ENCODE measurements at places on chromosomes 16 and 17.

DNA sequence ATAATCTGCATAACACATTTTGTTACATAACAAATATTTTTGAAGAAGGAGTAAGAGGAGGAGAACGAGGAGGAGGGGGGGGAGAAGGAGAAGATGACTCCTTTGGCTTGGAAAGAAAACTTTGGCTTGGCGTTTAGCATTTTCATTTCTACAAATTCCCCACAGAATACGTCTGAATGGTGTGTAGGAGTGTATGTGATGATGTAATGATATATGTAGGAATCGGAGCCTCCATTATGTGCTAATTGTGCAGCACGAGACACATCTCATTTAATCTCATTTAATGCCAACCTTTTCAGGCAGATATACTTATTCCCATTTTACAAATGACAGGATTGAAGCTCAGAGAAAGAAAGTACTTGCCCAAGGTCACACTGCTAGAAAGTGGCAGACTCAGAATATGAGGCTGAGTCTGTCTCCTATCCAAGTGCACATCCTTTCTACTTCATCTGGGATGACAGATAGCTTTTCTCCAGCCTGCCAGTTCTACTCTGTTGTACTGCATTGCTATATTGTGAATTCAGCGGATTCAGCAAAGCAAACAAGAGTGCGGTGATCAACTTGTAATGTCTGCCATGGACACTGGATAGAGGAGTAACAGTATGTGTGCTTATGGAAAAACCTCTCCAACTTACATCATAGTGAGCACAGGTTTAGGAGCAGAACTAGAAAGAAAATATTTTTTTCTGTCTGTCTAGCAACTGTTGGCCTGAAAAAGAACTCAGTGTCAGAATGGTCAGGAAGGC is 10.4 kb upstream of the SLC47A2 start:
- DNase-seq, result no peak

GRCh38 chr17:77478899-77479298 is 338.1 kb downstream of the SEC14L1 start:
- DNase-seq, result no peak

- DNase-seq, result no peak
Observed at GRCh38 chr16:84838383-84838948, 18.7 kb downstream of the CRISPLD2 start.

- DNase-seq, result no peak
Observed at GRCh38 chr16:87626401-87626800, 24.1 kb downstream of the JPH3 start.

DNA sequence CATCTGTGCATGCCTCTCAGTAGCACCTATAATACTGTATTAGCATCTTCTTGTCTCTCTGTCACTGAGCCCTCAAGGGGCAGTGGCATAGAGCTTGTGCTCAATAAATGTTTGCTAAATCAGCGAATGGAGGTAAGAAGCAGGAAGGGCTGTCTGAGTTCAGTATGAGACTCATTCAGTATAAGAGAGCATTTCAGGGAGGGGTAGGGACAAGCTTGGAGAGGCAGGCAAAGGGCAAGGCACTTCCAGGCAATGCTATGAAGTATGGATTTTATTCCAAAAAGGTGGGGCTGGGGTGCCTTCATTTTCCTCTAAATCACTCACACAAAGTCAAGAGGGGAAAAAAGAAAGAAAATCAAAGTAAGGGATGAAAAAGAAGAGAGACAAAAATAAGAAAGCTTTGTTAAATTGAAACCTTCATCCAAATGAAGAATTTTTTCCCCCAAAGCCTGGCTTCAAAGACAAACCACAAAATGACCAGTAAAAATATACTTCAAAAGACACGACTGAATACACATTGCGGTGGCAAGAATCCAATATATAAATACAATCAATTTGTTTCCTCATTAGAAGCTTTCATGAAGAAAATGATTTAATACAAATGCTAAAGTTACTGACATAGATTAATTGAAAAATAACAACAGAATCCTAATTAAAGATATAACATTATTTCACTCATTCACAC is 51.2 kb downstream of the SKAP1 start:
- DNase-seq, result no peak

GRCh38 chr17:40176754-40177110 is 538 bp upstream of the RAPGEFL1 start:
- no peak for DNase-seq

DNA sequence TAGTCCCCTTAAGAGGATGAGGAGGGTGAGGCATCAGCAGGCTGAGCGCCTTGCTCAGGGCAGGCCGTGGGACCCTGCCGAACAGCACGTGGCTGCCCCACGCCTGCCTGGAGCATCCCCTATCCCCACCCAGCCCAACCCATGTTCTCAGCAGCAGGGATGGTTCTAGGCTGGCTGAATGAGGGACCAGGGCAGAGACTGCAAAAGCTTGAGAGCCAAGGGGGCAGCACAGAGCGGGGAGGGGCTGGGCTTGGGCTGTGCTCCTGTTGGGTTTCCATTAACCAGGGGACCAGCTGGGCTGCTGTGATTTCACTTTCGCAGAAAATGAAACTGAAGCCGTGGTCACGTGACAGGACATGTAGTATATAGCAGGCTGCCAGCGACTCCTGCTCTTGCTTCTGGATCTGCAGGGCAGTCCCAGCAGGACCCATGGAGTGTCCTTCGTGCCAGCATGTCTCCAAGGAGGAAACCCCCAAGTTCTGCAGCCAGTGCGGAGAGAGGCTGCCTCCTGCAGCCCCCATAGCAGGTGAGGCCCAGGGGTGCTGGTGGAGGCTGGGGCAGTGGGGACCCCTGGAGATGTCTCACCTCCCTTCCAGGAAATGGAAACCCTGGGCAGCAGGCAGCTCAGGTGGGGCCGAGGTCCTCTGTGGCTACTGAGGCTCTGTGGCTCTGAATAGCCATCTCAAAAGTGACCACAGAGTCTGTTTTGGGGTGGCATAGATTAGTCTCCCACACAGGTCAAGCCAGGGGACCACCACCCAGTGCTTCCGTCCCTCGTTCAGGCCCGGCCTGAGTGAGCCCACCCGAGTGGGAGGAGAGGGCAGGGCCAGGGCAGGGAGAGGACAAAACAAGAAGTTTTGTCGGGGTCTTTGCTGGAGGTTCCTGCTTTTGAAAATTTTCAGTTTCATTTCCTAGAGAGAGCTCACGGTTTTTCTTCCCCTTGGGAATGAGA is 2.9 kb downstream of the RNF213 start:
- no peak for DNase-seq

GRCh38 chr16:19833581-19833980 is 51.1 kb downstream of the GPRC5B start:
- no peak for DNase-seq

GRCh38 chr17:81294512-81295030 is 536 bp downstream of the SLC38A10 start:
- DNase-seq, result no peak

DNA sequence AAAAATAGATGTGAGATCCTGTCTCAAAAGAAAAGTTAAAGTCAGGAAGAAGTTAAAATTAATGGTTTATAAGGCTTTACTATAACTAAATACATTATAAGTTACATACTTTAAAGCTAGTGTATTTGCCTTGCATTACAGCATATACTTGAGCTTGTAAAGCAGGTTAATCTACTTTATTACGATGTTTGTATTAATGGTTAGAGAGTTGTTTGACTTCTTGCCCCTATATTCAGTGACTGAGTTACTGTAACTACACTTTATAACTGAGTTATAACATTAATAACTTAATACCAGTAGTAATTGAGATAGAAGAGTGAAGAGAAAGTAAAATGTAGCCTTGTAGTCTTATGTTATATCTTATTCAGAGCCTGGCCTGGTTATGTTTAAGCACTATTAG is 22.9 kb downstream of the CLTC start:
- DNase-seq, result no peak

DNA sequence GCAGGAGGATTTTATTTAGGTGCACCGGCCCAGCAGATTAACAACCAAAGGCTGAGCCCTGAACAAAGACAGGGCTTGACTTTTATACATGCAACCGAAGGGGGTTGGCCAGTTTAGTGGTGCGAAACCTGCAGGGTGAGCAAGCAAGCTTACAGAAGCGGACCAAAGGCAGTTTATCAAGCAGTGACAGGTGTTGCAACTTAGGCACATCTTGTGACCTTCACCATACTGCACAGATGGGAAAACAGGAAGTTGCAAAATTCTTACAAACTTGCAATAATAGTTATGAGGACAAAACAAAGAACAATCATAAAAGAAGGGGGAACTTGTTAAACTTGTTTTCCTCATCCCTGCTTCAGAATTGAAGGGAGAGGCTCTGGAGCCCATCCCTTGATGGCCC is 1265.1 kb downstream of the CDH8 start:
- DNase-seq, result no peak

GRCh38 chr16:23227529-23227928 is 45.0 kb downstream of the SCNN1G start:
- DNase-seq, result no peak

DNA sequence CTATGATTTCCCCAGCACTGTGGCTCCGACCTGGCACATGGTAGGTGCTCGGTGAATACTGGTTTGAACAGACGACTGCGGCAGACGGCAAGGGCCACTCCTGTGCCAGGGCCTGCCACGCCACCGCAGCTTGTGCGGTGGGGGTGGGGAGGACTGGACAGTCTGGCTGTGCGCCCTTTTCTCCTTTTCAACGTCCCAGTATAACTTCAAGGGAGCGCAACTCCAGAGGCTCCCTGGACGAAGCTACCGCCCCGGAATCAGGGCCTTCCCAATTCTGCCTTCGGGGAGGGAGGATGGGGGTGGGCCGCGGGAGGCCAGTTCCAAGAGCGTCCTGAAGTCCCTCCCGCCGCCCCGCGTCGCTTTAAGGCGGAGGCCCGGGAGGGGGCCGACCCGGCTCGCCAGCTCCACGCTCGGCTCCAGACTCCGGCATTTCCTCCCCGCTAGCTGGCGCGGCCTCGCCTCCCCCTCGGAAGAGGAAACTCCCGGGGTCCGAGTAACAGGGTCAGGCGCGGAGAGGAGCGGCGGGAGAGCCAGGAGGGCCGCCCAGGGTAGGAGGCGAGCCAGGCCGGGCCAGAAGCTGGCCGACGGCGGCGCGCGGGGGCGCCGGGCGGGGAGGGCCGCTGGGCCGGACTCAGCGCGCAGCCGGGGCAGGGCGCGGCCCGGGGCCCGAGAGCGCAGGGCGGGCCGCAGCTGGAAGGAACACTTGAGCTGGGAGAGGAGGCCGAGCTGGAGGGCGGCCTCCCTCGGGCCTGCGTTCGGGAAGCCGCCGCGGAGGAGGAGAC is at the start of gene ITPRIPL2:
Gene ITPRIPL2, plus strand, starts transcription at position 388 of the 782 bp plus-strand sequence. CDS start 498 bp downstream, outside the sequence.
- DNase-seq, result peak; percentile 54

GRCh38 chr16:83453977-83454376 is 353.8 kb upstream of the HSBP1 start:
- no peak for DNase-seq

GRCh38 chr17:31321966-31322365 is 544 bp upstream of the EVI2A start:
- no peak for DNase-seq

DNA sequence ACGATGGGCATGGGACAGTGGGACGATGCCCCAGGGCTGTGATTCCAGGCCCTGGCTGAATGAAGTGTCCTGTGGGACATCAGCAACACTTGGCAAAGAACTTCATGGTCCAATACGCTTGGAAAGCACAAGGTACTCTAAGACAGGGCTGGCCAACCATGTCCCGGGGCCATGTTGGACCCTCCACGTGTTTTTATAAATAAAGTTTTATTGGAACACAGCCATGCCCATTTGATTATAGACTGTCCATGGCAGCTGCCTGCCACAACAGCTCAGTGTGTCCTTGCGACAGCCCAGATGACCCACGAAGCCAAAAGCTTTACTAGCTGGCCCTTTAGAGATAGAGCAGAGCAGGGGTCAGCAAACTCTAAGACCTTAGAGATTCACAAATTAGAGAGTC is 282.1 kb downstream of the C16orf95 start:
- no peak for DNase-seq

DNA sequence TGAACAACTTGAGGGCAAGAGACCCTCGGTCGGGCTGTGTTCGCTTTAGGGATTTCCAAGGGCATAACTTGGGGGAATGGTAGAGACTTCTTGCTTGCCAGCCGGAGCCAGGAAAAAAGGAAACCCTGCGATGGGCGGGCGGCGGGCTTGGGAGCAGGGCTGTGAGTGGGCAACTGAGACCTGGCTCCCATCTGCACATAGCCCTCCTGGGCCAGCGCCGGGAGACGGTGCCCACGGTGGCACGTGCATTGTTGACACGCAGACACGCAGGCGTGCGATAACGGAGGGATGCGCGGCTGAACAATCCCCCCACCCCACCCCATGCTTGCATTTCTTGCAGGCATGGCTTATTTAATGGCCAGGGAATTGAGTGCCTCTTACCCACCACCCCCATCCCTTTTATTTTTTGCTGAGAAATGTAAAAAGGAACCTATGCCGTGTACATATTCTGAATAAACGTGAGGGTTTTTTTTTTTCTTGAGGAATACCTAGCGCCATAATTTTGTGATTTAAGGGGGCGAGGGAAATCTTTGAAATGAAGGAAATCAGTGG is 17.1 kb upstream of the ZFHX3 start:
- no peak for DNase-seq
